ENCODE measurements at places on chromosomes 7 and 10.

GRCh38 chr7:4054158-4054557 lies 627.9 kb upstream of the FOXK1 start:
- no peak for DNase-seq

- DNase-seq, result no peak
These were observed 849.2 kb downstream of the KCNMA1 start for GRCh38 chr10:76788452-76788811.

DNA sequence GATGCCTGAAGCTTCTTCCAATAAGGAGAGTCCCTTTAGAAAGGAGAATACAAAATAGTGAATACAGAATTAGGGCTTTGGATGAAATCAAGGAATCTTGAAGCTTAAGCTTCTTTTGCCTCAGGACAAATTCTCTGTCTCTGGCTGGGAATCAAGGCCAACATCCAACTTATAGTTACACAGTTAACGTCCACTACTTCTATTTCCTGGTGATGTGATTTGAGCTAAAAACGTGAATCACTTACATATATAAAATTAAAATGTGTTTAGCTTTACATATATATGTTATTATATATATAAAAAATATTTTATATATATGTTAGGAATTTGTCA lies 11.4 kb upstream of the INPP5F start:
- DNase-seq, result no peak

DNA sequence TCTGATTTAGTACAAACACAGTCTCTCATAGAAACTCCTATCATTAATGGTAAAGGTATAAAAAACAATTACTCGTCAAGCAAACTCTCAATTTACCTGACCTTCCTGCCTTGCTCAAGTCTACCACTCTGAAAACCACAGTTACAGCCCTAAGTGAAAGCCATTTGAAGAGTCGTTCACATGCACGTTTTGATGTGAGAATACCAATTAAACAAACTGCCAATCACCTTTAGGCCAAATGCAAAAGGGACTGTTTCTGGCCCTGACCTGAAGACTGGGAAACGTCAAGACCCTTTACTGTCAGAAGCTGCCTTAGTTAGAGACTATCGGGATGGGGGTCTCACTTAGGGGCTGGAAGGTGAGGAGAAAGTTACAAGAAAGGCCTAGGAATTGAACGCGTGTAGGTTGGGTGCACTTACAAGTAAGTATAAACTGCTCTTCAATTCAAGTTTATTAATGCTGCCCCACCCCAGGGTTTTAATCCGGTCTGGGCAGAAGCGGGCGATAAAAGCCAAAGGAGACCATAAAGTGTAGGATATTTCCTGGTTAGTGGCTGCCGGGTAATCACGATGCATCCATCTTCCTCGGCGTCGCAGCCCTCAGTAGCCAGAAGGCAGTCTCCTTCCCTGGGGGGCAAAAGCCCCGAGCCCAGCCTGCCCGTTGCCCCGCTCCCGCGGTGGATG lies 935 bp downstream of the TM9SF3 start:
- DNase-seq, result no peak

DNA sequence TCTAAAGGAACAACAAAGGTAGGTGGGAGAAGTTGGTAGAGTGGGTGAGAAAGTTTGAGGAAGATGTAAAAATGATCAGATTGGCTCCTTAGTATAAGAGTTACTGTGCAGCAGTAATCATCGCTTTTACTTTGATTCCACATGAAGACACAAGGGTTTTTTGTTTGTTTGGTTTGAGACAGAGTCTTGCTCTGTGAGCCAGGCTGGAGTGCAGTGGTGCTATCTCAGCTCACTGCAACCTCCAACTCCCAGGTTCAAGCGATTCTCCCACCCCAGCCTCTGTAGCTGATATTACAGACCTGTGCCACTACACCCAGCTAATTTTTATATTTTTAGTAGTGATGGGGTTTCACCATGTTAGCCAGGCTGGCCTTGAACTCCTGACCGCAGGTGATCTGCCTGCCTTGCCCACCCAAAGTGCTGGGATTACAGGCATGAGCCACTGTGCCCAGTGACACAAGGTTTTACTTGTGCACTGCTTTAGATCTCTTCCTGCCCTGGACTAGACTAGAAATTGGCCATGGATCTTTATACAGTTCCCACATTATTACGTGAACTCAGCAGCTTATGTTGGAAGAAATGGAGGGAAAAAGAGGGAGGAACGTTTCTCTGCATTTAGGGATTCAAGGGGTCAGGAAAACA lies 10.7 kb downstream of the LUC7L2 start:
- DNase-seq, result no peak

DNA sequence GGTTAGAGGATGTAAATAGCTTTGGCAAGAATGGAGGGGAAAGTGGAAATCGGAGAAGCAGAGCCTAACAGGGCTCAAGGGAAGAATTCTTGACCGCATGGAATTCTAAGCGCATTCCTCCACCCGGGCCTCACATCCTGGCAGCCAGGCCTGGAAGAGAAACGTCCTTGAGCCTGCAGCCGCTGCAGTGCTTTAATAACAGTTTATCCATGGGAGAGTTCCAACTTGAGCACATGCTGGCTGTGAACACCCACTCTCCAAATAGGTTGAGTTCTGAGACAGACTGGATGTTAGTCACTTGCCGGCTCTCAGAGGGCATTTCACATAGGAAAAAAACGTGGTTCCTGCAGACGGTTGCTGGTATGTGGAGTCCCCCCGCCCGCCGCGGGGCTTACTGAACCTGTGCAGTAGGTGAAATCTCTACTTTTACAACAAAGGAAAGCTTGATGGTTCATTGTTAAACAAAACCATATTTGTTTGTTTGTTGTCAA lies 61.4 kb upstream of the STEAP1B start:
- DNase-seq, result peak; percentile 97

Data from mesendoderm (in vitro differentiated cells).